T-helper 1 cell (primary cell): ENCODE measurements at places on chromosomes 7 and 10.

DNA sequence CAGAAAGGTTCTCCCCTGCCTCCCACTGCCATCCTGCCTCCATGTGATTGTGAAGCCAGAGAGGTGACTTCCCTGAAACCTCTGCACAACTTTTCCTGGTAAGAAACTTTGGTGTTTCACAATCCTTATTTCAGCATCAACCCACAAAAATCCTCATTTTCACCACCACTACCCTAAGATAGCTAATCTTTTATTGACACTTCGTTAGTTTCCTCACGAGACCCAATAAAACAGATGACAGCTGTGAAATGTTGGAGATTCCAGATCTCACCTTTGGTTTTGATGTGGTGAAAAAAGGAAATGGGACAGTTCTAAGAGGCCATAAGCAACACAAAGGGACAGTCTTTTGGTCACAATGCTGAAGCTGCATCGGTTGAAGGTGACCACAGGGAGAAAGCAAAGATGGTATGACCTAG lies 59.9 kb upstream of the TM9SF3 start:
- no peak for DNase-seq

GRCh38 chr7:20787660-20788419 lies 1.2 kb upstream of the SP8 start:
- no peak for DNase-seq

GRCh38 chr7:76155938-76156337 lies 45.8 kb upstream of the SRRM3 start:
- DNase-seq, result no peak

- DNase-seq, result no peak
These were observed 52.8 kb upstream of the CUL1 start for GRCh38 chr7:148645898-148646297.

DNA sequence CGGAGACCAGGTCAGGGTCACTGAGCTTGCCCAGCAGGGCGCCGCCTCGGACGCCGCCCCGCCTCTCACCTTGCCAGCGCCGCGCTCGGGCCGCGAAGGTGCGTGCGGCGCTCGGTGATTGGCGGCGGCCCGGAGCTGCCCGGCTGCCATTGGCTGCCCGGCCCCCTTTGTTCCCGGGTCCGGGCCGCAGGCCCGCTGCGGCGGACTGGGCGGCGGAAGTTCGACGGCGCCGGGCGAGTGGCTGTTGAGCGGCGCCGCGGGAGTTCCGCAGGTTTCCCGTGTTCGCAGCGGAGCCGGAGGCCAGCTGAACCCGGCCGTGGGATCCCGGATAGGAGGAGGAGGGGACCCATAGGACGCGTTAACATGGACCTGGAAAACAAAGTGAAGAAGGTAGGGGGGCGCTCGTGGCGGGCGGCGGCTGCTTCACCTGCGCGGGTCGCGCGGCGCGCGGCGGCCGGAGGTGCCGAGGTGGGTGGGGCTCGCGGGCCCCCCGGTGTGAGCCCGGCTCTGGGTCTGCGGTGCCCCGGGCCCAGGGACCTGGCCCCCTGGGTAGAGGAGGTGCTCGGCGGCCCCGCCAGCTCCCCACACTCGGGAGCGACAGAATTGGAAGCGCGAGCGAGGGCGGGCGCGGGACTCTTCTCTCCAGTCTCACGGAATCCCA lies at the start of gene TES:
Gene TES, plus strand, starts transcription at position 195 of the 661 bp plus-strand sequence. Its CDS starts 169 bp downstream, at position 364.
- peak; percentile 80 for DNase-seq

DNA sequence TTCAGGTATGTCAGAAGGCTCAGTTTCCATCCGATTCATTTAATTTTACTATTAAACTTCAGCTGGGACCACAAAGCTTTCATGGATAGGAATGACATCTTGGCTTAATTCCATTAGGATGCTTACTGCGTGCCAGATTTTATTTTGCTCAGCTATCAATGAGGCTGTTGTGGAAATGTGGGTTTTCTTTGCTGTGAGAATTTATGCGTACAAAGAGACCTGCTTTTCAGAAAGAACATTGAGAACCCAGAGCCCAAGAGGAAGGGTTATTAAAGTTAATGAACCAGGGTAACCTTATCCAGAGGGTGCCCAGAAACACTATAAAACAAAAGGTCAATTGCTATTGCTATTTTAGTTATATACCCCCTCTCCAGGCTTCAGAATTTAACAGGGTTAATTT lies 98.3 kb downstream of the MKLN1 start:
- no peak for DNase-seq
